Stimulated activated CD8-positive, alpha-beta memory T cell treated with anti-CD3 and anti-CD28 coated beads, Interleukin-7, amount 100 ng/mL, for 24 hours (primary cell): ENCODE measurements at places on chromosomes 6 and 20.
A peak's percentile ranks its signal among the peaks of the same experiment; 100 is the strongest.

DNA sequence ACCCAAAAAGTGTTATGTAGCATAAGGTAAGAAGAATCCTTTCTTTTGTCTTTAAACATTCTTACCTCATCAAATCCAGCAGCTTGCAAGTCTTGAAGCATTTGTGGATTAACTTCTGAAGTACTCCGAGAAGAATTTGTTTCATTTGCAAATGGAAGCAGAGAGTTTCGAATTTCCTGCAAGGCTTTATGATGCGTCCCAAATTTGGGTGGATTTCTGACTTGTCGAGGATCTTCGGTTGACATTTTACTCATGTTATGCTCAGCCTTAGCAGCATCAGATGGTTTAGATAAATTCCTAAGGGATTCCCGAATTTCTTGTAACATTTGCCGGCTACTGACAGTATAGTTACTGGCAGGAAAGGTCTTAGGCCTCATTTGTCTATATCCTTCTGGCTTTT is 16.2 kb downstream of the LATS1 start:
- no peak for DNase-seq

GRCh38 chr6:87824958-87825491 is 123.0 kb upstream of the AKIRIN2 start:
- DNase-seq, result no peak

- DNase-seq, result no peak
These were observed 54.6 kb downstream of the RPP21 start for GRCh38 chr6:30399390-30400058.

GRCh38 chr6:163354085-163354484 is 60.4 kb upstream of the QKI start:
- DNase-seq, result no peak

GRCh38 chr20:52078289-52078688 is 113.3 kb downstream of the ZFP64 start:
- DNase-seq, result no peak

GRCh38 chr6:144607998-144608735 is 323.0 kb downstream of the UTRN start:
- no peak for DNase-seq

DNA sequence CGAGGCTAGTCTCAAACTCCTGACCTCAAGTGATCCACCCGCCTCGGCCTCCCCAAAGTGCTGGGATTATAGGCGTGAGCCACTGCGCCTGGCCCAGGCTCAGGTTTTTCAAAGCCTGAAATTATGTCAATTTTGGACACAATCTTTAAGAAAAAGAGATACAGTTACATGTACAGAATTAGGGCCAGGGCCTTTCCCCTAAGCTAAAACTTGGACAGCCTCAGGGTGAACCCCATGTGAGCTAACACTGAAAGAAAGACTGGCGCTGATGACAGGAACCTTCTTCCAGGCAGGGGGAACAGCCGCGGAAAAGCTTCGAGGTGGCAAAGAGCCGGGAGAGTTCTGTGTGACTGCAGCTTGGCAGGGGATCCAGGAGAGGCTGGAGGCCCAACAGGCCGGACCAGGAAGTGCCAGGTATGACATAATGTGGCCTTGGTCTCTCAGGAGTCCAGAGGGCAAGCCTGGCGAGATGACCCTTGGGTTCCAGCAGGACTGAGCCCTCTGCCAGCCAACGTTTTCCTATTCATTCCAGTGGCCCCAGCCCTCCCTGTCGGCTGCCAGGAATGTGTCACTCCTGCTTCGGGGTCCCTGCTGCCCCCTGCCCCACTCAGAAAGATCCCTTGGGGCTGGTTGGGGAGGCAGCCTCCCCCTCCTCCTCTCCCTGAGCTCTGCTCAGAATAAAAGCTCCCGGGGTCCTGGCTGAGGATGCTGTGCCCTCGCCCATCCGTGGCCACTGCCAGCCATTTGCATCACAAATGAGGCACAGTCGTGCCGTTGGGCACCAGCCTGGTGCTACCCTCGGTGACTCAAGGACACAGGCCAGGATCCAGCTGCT is 37.3 kb downstream of the RBM38 start:
- DNase-seq, result no peak

DNA sequence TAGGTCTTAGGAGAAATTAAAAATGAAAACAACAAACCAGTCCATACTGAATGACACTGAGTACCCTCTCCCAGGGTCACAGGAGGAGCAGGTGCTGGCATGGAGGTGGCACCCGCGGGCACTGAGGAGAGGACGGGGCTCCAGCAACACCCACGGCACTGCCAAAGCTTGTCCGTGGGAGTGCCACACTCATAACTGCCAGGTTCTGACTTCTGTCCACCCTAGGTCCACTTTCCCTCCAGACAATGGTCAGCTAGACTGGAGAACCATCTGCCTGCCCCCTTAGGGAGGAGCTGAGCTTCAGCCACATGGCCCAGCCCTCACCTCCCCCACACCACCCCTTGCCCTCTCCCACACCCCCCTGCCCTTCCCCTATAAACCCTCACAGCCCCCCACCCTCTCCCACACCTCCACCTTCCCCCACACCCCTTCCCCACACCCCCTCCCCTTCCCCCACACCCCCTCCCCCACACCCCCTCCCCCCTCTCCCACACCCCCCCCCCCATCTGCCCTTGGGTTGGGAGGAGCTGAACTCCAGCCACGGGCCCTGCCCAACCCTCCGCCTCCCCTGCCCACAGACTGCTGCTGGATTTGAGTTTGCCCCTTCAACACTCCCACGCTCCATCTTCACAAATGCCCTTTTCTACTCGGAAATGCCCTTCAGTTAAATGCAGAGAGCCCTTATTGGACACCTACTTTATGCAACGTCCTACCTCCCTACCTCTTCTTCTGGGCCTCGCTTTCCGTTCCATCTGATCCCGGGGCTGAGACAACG is 129.6 kb downstream of the TAF4 start:
- DNase-seq, result no peak

DNA sequence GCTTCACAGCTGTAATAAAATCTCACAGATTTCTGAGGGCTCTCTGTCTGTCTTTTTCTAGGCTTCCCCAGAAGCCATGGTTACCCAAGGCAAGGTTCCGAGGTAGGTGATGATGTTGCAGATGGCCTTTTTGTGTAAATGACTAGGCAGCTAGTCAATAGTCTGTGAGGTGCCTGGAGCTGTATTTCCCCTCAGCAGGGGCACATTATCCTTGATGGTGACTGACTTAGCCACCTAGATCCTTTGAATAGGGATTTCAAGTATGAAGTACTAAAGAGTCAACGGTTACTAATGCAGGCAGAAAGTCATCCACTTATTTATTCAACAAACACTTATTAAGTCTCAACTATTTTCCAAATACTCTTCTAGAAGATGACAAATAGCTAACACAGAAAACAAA is 49.3 kb upstream of the L3MBTL3 start:
- no peak for DNase-seq

GRCh38 chr6:37583261-37583660 is 83.6 kb upstream of the CCDC167 start:
- DNase-seq, result no peak

GRCh38 chr6:14271789-14272736 is 154.5 kb downstream of the CD83 start:
- DNase-seq, result no peak

DNA sequence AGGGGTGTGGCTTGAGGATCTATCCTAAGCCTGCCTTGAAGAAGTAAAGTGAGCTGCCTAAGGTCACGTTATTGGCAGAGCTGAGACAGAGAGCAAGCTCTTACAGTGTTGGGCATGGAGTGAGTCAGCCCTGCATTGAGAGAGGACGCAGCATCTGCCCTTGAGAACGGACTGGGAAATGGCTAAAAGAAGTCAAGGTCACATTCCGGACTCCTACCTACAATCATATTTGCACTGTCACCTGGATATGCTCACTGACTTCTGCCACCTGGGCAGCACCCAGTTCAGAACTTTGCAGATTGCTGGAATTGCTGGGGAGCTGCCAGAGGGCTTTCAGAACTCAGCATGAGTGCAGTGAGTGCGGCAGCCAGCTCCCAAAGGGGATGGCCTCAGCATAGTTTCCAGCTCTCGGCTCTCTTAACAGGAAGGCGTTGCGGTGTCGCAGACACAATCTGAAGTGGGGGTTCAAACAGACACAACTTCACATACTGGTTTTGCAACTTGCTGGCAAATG is 199.3 kb upstream of the SGK1 start:
- DNase-seq, result no peak

DNA sequence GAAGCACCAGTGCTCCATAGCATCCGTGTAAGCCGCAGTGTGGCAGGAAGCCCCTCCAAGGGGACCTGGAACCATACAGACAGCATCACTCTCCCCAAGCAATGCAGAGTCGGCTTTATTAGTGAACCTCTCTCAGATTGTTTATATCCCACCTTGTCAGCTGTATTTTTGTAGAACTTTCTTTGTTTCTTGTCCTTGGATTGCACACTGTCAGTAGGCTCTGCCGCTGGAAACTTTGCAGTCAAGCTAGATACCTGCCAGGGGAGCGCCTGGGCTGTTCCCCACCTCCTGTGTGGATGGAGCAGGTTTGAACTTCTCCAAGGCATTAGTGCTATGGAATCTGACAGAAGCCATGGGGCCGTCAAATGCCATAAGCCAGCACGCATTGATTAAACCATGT is 18.6 kb upstream of the CLDN20 start:
- DNase-seq, result no peak

GRCh38 chr20:39799366-39799965 is 837.3 kb downstream of the DHX35 start:
- no peak for DNase-seq

GRCh38 chr6:39056681-39057080 is 8.1 kb downstream of the GLP1R start:
- DNase-seq, result no peak

DNA sequence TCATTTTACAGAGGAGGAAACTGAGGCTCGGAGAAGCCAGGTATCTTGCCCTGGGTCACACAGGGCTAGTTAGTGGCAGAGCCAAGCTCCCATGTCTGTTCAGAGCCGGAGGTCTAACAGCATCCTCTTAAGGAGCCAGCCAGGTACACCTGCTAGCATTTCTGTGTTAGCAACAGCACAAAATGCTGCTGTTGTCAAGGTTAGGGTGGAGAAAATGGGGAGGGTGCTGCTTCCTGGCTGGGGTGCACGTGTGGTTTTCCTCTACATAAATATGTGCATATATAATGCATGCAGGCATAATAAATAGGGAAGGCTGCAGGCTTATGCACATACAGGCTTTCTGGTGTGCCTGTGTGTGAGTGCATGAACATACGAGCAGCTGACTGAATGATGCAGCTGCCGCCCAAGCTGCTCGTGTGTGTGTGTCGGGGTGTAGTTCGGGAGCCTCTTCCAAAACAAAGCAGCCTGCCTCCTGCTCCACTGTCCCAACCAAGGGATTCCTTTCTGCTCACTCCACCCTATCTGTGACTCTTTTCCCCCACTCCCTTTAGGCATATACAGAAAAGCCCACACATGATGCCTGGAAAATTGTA is 86.6 kb downstream of the CD40 start:
- DNase-seq, result no peak

DNA sequence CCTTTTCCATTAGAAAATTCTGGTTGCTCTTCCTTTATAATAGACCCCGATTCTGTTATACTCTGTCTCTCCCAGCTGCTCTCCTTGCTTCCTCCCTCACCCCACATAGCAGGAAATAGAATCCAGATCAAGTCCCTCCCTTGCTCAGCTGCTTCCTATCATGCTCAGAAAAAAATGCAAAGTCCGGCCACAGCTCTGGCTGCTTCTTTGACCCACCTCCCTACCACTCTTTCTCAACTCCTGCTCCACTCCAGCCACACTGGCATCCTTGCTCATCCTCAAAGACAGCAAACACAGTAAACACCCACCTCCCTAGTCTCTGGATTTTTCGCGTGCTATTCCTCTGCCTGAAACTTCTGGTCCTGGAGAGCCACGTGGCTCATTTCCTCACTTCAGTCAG is 9.1 kb upstream of the SLC22A16 start:
- no peak for DNase-seq

- no peak for DNase-seq
These were observed 382.5 kb downstream of the EPHA7 start for GRCh38 chr6:93036835-93037234.

DNA sequence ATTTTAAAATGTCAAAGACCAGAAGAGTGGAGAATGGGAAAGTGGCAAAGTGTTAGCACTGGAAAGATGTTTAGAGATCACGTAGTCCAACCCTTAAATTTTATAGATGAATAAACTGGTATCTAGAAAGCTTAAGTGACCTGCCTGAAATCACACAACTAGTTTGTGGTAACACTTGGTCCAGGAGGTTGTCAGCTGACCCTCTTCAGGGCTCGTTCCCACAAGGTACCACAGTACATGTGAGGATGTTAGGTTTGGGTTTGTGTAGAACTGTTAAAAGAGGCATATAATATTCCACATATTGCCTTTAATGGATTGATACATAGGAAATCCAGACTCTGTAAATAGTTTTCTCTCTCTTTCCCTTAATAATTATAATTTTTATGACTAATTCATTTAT is 39.1 kb downstream of the ENPP1 start:
- no peak for DNase-seq

DNA sequence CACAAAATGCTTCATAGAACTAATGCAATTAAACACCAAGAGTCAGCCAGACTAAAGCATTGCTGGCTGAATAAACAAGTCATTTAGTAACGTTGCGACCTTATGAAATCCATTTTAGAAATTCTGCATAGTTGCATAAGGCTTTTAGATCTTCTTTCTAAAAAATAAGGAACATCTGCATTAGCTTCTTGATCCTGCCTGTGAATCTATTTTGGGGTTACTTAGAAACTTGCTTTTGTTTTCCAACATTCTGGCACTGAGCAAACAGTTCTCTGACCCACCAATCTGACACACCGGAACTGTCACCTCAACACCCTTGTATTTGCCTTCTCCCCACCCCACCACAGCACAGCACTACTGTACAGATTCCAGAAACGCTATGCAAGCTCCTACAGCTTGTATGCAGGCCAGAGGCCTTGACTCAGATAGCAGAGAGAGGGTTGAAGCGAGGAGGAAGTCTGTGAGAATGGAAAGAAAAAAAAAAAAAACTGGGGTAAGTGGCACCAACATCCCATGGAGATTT is 55.0 kb downstream of the KIF13A start:
- DNase-seq, result no peak

DNA sequence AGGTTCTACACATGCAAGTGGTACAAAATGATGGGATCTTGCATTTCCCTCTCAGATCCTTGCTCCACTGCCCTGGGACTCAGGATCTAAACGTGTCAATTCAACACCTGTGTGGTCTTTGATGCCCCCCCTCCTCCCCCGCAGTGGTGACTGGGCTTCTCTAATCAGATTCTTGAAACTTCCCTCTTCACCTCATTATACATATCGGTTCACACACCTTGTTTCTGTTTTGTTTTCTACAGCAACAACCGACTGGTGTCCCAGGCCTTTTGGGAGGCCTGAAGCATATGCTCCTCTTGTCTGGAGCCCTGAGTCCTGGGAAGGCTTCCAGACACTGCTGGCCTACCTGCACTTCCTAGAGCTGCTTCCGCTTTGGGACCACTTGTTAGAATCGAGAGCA is 20.0 kb downstream of the SAMD3 start:
- DNase-seq, result peak; percentile 17

GRCh38 chr20:10605547-10606195 is 68.1 kb downstream of the JAG1 start:
- DNase-seq, result no peak
